Upper lobe of left lung (tissue), 6 donors: ENCODE measurements at places on chromosomes 2 and 18.

GRCh38 chr2:169824373-169825333, at the start of gene METTL5:
METTL5 (minus strand) TSS chr2:169824905; CDS start chr2:169824597, 308 bp downstream.
- DNase-seq: peak; percentile 90

- peak; percentile 47 for DNase-seq
Measured at GRCh38 chr18:8788503-8789429, 83.4 kb downstream of the MTCL1 start.

DNA sequence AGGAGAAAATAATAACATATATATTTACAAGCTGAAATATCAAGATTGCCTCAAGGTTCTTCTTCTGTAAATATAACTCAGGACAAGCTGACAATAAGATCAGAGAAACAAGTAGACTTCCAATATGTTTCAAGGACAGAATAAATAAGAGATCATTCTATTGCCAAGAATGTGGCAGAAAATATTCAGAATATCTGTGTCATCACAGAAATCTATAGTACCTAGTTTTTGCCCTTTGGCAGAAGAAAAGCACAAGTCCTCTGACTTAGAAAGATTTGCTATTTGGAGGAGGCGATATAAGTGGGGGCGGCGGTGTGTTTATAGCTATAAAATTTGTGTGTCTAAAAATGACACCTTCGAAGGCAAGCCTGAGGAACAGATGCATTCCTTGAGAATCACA, 34.3 kb downstream of the ARHGAP15 start:
- no peak for DNase-seq

DNA sequence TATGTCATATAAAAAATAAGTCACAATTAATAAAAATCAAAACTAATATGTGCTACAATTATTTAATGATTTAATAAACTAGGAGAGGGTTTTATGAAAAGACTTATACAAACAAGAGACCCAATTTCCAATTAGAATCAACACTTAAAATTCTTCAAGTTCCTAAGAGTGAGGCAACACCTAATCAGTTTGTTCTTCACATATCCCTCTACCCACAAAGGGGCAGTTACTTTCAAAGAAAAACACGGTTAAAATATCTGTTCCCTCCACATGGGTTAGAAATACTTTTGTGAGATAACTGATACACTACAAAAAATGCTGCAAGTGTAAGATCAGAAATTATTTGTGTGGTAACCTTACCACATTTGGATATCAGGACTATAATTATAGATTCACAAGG, 357.0 kb downstream of the ERBB4 start:
- DNase-seq: no peak

DNA sequence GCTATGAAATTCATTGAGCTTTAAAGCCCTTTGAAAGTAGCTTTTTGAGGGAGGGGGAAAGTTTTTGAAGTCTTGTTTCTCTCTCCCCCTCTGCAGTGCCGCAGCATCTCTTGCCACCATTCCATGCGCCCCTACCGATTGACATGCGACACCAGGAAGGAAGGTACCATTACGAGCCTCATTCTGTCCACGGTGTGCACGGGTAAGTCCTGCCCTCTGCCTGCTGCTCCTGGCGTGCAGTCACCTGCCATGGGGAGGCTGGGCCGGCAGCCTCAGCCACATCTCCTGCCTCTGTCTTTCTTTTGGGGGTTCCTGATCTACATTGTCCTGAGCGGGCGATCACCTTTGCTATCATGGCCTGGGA, 191.6 kb downstream of the GLI2 start:
- no peak for DNase-seq

DNA sequence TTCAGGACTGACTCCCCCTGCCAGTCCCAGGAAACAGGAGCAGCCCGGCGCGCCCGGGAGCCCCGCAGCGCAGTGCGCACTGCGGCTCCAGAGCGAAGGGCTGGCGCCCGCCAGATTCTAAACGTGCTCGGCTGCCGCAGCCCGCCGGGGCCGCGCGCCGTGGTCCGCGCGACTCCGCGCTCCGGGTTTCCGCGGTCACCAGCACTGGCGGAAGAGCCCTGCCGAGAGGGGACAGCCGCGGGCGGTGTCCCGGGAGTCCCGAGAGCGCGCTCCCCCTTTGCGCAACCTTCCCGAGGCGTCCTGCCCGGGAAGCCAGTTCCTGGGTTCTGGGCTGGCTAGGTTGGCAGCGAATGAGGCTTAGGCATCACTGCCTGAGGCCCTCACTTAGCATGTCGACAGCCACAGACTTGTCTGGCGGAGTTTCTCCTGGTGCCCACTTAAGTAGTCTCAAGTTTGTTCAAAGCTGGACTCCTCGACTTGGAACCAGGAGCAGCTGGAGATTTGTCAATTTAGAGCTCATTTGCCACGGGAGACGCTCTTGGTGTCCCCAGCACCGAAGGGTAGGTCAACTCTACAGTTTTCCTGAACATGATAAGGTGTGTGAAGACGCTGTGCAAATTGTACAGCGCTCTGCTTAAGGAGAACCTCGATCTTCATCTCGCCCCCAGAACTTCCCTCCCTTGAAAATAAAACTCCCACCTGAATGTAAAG, 1.5 kb upstream of the VSNL1 start:
- DNase-seq: peak; percentile 68

GRCh38 chr2:70529610-70530009, 24.0 kb downstream of the TGFA start:
- no peak for DNase-seq

DNA sequence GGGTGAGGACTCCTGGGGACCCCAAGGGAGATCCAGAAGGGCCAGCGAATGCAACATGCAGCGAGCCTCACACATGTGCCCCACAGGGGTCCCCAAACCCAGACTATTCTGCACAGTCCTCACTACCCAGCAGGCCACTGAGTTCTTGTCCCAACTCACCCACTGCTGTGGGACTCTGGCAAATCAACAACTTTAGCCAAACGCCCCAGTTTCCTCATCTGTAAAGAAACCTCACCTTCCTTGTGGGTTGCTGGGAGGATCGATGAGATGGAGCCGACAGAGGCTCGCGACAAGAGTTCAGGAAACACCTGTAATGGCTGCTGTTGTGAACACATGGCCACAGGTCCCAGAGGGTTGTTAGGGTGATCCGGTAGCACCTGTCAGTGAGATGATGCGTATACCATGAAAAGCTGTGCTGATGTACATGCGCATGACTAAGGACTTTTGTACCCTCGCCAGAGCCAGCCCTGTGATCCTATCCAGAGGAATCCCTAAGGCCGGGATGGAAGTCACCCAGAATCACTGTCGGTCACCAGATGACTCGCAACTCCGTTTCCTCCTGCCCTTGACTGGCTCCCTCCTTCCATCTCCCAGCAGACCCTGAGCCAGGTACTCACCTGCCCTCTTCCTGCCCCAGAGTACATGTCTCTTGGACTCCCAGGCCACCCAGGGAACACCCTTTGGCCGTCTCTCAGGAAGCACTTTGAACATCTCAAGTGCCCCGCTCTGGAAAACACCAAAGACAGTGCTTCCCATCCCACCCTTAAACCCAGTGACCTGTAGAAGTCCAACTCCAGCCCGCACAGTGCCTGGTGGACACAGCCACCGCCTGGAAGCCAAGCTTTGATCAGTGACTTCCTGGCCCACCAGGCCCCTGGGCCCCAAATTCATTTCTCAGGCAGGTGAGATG, 103.3 kb upstream of the ID2 start:
- no peak for DNase-seq

GRCh38 chr2:1940679-1941078, 196.4 kb upstream of the PXDN start:
- no peak for DNase-seq

DNA sequence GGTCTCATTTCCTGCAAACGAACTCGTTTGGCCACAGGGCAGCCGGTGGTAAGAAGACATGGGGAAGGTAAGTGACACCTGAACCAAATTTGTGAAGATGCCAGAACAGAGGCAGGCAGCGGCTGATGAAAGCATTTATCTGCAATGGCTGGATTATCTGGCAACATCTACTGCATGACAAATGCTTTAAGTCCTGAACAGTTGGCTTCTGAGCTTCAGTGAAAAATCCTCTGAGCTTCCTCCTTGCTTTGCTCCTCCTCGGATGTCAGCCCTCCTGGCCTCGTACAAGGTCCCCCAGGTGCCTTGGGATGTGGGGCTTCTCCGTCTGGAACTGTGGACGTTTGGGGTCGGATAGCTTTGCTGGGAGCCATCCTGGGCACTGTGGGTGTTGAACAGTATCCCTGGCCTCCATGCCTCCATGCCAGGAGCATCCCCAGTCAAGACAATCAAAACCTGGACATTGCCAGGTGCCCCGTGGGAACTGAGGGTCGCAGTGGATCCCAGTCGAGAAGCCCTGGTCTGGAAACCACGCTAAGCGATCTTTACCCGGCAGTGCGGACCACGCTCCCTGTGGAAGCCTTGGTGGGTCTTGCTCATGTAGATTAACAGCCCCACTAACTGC, 49.3 kb downstream of the KCNG2 start:
- DNase-seq: no peak

DNA sequence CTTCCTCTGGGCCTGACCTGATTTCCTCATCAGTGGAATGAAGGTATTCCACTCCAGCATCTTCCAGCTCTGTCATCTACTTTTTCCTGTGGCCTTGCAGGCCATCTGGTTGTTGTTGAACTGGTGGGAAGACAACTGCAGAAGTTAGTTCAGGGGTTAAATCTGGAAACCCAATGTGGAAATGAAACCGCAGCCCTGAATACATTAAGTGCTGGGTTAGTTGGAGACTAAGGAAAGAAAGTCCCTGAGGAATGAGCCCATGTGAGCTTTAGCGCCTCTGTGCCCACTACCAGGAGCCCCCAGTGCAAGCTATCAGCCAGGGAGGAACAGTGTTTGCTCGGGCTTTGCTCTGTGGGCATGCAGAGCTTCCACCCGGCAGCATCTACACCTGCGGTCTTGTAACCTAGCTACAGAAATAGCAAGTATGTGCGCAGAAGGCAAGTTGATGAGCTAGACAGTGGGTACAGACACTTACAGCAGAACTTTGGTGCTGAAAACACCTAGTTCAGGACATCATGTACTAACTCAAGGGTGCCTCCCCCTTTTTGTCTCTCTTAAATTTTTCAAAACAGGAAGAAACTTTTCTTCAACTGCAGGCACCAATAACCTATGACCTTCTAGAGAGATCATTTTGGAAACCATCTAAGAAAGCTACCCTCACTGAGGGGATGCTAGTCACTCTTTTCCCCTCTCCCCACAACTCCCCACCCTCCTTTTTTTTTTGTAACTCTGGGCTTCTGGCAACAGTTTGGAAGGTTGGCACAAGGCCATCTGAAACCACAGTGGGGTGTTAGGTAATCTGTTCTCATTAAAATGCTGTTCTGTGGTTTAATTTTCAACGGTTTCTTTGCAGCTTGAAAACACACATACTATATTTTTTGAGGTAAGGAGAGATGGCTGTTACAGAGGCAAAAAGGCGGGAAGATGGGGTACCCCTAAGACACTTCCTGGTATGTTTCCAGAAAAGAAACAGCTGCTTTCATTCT, 18.3 kb upstream of the CXCR4 start:
- DNase-seq: peak; percentile 70

- no peak for DNase-seq
Measured at GRCh38 chr2:37583402-37583801, 88.0 kb downstream of the CDC42EP3 start.

- DNase-seq: no peak
Measured at GRCh38 chr2:174581491-174581890, 16.1 kb downstream of the WIPF1 start.

GRCh38 chr18:62754026-62754425, 38.7 kb downstream of the PHLPP1 start:
- DNase-seq: no peak

DNA sequence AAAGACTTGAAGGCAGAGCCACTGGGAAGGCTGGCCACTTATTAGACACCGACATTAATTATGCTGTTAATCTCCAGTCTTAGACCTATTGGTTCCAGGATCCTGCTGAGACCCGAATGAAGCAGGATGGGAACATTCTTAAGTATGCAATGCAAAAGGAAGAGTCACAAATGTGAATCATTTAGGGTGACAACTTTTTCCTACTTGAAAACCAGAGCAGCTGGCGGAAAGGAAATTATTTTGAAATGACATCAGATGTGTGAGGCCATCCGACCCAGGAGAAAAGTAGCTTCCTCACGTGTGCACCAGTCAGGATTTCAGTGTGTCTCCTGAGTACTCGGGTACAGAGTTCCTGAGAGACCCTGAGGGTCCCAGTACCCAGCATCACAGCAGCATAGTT, 222.9 kb upstream of the NCKAP5 start:
- no peak for DNase-seq

DNA sequence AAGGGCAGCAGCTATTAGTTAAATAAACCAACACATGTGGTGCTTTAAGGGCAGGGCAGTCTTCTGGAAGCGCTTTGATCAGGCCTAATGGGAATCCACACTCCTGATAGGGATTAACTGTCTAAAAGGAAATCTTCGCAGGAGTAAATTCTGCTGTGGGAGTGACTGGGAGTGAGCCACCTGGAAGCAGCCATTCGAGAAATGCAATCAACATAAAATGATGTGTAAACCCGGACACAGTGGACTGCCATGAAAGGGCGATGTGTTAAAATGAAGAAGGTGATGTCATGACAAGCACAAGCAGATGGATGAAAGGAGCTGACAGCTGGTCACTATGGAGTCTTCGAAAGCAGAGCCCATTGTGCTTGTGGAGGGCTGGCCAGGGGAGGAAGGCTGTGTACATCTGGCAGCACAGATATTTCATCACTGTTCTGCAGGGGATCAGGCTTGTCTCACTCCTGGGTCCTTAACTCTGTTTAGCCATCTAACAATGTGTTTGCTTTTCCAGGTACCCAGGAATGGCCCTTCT, 24.8 kb upstream of the GALNT14 start:
- no peak for DNase-seq

- no peak for DNase-seq
Measured at GRCh38 chr2:193900292-193900691, 1705.6 kb upstream of the TMEFF2 start.

- DNase-seq: no peak
Measured at GRCh38 chr18:33817096-33817495, 239.1 kb downstream of the ASXL3 start.

GRCh38 chr18:49608366-49609255, 46.8 kb downstream of the LIPG start:
- DNase-seq: no peak

GRCh38 chr18:6807515-6808257, 78.2 kb downstream of the ARHGAP28 start:
- DNase-seq: no peak

GRCh38 chr2:219177552-219178376, at the start of gene RETREG2:
RETREG2 (plus strand) TSS chr2:219178275; CDS start chr2:219178353, 78 bp downstream.
- DNase-seq: peak; percentile 89

GRCh38 chr2:98403878-98404277, 40.8 kb upstream of the INPP4A start:
- no peak for DNase-seq

- no peak for DNase-seq
Measured at GRCh38 chr2:205895981-205896655, 189.9 kb downstream of the INO80D start.

GRCh38 chr2:42913280-42913878, 121.0 kb upstream of the HAAO start:
- no peak for DNase-seq
